ELR (cell line): ENCODE measurements at places on chromosomes 1 and 21.

- DNase-seq: peak; percentile 93
Measured at GRCh38 chr1:9196129-9197040, 38.2 kb upstream of the H6PD start.

DNA sequence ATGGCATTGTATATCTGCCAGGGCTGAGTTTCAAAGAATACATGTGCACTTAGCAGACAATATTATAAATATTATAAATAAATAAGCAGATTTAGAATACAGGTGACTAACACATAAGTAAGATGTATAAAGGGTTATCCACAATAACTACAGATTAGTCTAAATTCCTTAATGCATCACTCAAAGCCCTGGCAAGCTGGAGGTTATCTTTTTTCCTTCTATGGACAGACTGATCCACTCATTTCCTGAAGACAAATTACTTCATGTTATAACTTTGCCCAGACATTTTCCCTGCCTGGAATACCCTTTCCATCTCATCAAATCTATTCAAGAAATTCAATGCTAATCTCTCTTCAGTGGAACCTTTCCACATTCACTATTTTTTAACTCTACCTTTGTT lies 38.8 kb downstream of the LUZP1 start:
- peak; percentile 49 for DNase-seq

DNA sequence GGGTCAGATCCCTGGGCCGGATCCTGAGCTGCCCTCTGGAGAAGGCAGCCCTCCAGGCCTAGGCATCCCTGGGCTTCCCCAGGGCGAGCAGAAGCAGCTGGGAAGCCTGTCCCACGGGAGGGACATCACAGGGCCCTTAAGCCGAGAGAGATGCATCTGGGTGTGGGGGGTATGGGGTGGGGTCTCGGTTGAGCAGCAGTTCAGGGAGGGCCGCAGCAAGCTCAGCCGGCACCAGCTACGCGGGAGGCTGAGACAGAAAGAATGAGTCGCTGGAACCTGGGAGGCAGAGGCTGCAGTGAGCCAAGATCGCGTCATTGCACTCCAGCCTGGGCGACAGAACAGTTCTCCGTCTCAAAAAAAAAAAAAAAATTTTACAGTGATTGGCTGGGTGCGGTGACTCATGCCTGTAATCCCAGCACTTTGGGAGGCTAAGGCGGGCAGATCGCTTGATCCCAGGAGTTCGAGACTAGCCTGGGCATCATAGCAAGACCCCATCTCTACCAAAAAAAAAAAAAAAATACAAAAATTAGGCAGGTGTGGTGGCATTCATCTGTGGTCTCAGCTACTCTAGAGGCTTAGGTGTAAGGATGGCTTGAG lies 37.7 kb downstream of the RRP1 start:
- peak; percentile 85 for DNase-seq

DNA sequence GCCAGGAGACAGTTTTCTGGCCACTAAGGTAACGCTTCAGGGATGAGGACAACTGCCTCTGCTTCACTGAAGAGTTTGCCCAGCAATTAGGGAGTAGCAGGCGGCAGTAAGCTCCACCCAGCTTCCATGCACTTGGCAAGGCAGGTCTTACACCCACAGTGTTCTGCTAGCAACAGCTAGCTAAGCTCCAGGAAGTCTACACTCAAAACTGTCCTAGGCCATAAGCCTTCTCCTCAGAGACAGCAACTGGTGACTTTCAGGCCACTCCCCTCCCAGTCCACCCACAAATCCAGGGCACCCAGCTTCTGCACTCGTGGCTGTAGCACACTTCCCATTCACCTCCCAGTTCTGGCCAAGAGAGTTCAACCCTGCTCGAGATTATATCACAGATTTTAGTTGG lies 47.3 kb downstream of the KMO start:
- DNase-seq: no peak

DNA sequence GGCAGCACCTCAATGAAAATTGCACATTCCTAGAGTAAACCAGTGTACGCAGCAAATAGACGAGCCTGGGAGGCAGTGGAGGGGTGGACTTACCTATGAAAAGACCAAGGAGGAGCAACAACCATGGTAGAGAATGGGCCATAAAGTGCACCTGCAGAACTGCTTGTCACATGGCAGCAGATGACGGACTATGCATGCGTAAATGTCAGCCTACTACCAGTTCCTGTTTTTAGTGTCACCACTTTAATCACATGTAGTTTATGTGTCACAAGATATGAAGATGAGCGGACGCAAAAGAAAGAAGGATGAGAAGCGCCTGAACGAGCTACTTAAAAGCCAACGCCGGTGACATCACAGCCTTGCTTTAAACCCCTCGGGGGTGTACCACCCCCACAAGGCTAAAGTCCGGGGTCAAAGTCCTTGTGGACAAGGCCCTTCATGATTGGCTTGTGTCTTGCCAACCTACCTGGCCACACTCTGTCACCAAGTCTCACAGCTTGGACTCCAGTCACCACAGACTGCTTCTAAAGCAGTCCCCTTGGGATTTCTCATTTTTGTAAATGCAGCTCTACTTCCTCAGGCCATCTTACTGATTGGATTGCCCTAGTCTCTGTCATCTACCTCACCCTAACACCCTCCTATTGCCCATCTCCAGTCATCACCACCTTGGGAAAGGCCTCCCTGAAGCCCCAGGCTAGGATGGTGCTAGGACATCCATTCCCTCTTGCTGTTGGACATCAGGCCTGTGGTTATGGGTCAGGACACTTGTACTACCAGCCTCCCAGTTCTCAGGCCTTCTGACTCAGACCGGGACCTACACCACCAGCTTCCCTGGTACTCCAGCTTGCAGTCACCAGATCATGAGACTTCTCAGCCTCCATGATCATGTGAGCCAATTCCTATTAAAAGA lies 6.0 kb upstream of the LY9 start:
- DNase-seq: no peak

- peak; percentile 80 for DNase-seq
Measured at GRCh38 chr1:177847843-177848242, 122.0 kb downstream of the SEC16B start.

DNA sequence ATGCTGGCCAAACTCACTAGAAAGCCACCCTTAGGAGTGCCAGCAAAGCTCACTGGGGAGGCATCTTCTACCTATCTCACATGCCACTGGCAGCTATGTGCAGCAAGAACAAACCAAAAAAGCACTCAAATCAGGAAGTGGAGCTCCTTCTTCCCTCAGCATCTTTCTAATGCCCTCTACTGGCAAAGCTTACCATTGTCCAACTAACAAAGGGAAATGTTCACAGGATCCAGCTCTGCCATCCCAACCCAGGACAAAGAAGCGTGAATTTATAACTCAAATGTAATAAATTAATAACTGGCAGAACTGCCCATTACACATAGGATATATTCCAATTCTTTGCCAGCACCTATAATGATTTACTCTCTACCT lies 38.9 kb downstream of the LEPR start:
- DNase-seq: peak; percentile 65

DNA sequence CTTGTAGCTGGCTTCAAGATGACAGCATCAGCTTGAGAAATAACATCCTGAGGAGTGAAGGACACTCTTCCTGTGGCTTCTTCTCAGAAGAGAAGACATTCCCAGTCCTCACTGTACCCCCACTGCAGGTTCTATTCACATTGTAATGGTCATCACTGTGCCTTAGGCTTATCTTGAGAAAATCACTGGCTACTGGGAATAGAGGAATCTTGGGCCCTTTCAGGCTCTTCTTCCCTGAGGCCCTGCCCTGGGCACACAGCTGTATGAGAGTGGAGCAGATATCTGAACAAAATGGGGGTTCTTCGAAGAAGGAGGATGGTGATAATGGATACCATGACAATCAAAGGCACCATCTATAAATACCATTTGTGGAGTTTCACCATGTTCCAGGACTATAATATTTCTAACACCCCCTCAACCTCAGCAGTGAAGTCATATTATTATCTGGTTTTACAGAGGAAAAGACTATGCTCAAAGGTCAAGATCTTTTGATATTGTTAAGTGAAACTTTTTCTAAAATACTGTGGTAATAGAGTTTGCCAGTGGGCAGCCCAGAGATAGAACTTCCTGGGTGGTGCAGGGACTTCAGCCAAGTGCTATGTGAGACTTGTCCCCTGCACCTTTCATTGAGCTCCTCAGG lies 143.1 kb upstream of the KCNE2 start:
- DNase-seq: no peak

DNA sequence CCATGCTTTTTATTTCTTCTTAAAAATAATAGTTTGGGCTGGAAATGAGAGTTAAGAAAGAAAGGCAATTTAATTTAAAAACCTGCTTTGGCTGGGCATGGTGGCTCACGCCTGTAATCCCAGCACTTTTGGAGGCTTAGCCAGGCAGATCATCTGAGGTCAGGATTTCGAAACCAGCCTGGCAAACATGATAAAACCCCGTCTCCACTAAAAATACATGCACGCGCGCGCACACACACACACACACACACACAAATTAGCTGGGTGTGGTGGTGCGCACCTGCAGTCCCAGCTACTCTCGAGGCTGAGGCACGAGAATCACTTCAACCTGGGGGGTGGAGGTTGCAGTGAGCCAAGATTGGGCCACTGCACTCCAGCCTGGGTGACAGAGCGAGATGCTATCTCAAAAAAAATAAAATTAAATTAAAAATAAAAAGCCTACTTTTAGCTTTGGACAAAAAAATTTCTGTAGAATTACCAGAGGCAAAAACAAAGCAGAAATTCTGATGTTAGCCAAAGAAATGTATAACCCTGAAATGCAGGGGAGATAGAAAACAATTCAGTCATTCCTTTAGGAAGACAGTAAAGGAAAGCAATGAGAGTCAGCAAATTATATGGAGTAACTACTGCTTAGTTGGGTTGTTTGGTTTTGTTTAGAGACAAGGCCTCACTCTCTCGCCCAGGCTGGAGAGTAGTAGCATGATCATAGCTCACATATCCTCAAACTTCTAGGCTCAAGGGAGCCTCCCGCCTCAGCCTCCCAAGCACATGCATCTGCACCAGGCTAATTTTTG lies 15.7 kb upstream of the IPP start:
- no peak for DNase-seq

- DNase-seq: no peak
Measured at GRCh38 chr1:31627930-31628559, 10.6 kb downstream of the HCRTR1 start.

DNA sequence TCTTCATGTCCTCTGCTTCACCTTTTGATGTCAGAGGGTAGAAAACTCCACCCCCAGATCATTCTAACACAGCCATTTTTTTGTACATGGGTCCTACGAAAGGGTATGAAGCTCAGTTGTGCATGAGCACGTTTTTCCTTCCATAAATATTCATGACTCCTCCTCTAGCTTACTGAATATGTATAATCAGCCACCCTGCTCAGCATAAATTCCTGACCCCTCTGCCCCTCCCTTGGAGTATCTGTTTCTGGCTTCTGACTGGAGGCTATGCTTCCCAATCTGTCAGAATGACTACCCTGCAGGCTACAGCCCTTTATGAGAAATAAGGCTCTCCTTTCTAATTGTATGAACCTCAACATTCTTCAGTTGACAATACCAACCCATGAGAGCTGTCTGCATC lies 42.8 kb upstream of the PARP1 start:
- no peak for DNase-seq

- no peak for DNase-seq
Measured at GRCh38 chr1:9597361-9598315, 8.9 kb downstream of the TMEM201 start.

- no peak for DNase-seq
Measured at GRCh38 chr1:119467857-119468668, 38.9 kb upstream of the HSD3B1 start.

- no peak for DNase-seq
Measured at GRCh38 chr1:115710859-115711624, 57.5 kb downstream of the CASQ2 start.
